Pancreas (tissue), 10 donors: ENCODE measurements at places on chromosomes 12 and 14.

- no peak for DNase-seq
Observed at GRCh38 chr12:130192642-130193345, 30.5 kb downstream of the FZD10 start.

DNA sequence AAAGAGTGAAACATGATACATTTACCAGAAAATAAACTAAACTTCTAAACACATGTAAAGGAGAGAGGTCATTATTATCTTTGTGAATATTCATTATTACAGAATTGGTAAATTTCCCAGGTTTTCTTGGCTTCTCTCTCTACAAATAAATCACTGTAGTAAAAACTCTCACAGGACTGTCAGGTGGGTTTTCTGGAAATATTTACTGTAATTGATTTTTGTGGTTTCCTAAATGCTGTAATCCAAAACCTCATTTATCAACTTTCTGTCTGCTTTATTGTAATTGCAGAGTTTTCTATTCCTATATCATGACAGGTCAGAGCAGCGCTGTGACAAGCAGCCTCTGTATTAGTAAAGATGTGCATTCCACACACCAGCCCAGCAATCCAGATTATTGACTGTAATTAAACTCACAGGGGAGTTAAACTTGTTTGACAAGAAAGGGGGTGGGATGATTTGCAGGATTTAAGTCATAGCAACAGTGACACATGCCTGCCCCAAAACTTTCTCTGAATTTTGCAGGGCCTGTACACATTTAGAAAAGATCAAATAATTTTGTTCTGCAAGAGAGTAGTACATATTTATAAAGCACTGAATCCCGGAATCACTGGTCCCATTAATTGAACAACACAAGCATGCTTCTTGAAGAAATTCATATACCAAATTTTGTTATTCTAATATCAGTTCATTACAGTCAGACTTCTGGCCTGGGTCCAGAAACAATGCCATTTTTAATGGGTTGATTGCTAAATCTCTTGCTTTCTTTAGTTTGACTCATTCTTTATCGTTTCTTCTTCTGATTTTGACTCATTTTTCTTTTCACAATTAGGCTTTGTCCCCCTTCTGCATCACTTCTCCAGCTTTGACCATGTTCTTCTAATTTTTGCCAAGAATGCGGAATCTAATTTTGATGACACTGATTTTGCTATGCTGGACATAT lies 42.2 kb downstream of the PTPRO start:
- no peak for DNase-seq

DNA sequence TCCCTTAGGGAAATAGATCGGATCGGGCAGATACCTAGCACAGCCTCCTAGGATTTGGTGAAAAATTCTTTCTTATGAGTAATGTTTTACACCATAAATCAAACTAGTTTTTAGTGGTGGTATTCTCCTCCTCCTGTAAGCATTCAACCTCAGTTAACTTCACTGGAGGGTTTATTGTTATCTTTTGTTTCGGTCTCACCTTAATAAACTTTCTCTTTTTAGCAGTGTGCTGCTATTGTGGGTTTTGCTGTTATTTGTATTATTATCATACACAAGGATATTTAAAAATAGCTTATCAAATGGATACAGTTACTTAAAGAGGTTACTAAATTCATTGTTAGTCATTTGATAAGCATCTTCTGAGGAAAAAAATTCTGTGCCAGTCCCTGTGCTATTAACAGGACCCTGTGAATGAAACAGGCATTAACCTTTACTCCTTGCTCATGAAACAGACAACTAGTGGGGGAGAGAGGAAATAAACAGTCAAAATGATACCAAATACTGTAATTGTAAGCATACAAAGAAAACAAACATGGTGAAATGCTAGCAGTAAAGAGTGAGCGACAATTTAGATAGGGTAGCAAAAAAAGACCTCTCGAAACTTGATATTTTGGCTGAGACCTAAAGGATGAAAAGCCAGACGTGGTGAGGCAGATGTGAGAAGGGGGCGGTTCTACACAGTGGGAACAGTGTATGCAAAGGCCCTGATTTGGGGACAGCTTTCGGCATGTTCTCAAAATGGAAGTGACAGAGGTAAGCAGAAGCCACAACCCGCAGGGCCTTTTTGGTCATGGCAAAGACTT lies 178.7 kb upstream of the SOX5 start:
- DNase-seq: no peak

DNA sequence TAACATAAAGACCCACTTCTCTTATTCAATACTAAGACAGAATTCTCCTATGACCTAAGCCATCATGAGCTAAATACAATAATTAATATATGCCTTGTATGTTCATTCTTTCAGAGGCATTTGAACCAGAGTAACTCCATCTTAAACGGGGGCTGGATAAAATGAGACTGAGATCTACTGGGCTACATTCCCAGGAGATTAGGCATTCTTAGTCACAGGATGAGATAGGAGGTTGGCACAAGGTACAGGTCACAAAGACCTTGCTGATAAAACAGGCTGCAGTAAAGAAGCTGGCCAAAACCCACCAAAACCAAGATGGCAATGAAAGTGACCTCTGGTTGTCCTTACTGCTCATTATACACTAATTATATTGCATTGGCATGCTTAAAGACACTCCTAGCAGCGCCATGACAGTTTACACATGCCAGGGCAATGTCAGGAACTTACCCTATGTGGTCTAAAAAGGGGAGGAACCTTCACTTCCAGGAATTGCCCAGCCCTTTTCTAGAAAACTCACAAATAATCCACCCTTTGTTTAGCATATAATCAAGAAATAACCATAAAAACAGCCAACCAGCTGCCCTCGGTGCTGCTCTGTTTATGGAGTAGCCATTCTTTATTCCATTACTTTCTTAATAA lies 260.7 kb downstream of the SSPN start:
- no peak for DNase-seq

- DNase-seq: no peak
Observed at GRCh38 chr12:42187799-42188198, 43.1 kb upstream of the GXYLT1 start.

DNA sequence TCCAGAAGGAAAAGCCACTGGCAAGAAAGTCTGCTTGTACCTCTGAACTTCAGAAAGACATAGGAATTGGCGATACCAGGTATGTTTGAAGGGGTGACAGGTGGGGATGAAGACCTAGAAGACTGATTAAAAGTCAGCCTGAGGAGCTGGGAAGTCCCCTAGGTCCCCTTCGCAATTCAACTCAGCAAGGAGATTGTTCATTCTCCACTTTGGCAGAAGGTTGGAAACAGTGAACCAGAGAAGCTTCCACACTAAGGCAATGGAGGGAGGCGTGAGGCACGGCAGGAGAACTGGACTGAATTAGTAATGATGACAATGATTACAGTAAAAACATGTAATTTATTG lies 240.3 kb upstream of the TMPO start:
- no peak for DNase-seq

GRCh38 chr14:80152166-80152565 lies 59.1 kb downstream of the DIO2 start:
- no peak for DNase-seq

- no peak for DNase-seq
Observed at GRCh38 chr14:95047754-95048153, 109.6 kb downstream of the DICER1 start.

DNA sequence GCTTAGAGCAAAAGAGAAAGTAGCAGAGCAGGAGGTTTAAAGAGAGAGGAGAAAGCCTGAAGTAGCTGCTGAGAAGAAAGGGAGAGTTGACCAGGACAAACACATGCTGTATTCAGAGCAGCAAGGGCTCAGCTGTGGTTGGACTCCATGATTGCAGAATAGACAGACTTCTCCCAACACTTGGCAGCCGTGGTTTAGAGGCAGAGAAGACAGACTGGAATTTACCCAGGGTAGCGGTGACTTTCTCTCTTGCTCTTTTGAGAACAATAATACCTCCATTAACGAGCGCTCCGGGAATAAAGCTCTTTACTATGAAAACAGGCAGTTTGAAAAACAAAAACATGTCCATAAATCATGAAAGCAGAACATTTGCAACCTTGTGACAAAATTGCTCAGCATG lies 21.4 kb upstream of the IGF1 start:
- DNase-seq: no peak

DNA sequence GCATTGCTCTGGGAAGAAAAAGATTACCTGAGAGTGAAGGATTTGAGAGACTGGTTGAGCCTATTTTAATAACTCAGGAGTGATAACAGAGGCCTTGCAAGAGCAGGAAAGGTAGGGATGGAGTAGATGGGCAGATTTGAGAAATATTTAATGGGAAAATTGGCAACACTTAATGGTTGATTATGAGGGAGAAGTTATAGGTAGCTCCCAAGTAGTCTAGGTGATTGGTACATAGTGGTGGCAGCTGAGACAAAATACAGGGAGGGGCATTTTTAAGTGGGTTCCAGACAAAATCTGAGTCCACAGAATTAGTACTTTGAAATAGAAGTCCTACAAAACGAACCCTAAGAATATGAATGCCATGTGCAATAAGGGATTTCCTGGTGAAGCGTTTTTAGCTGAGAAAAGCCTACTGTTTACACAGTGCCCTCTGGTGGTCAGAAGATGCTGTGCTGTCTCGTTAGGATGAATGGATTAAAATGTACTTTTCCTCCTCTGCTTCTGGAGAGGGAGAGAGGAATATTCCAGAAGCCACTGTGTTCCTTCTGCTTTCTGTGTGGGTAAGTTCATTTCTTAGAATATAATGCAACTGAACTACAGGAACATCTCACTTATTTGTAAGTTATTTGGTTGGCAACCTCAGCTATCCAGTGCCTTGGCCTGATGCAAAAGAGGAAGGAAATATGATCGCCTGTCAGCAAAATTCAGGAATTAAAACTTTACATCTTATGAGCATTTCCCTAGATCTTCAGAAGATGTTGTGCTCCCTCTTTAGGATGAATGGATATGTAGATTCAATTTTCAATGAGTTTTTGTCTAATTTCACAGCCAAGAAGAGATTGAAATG lies 6.5 kb downstream of the ZBTB1 start:
- no peak for DNase-seq

DNA sequence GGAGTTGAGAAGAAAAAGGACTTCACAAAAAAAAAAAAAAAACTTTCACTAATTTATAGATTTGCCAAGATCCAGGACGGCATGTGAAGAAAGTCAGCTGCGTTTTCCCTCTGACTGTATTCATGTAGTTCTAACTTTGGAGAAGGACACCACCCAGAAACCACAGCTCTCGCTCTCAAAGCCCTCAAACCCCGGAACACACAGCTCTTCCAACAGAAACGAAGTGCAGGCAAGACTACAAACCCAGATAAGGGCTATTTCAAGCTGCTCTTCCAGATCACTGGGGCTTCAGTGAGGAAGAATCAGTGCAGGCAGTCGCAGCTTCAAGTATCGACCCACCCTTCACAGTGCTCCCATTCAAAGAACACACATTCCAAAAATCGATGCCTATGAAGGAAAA lies 13.2 kb downstream of the KCNH5 start:
- DNase-seq: no peak

GRCh38 chr14:75132382-75133086 lies 5.7 kb upstream of the NEK9 start:
- DNase-seq: peak; percentile 68

- no peak for DNase-seq
Observed at GRCh38 chr14:80549141-80549540, 337.8 kb upstream of the DIO2 start.

DNA sequence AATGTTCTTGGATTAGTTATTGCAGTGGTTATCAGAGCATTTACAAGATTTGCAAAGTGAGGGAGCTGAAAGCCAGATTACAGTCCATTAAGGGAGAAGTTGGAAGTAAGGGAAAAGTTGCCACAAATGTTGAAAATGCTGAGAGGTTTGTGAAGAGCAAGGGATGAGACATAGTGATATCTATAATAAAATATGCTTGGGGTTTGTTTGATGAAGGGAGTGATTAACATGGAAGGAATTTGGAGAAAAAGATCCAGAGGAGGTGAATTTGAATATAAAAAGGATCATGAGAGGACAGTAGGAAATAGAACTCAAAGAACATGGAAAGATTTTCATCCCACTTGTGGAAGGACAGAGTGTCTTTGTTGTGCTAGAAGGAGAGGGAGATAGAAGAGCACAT lies 19.3 kb upstream of the CCER1 start:
- DNase-seq: no peak

- no peak for DNase-seq
Observed at GRCh38 chr12:69022674-69023073, 89.7 kb upstream of the CPM start.

GRCh38 chr14:32761381-32761968 lies 177.2 kb upstream of the NPAS3 start:
- DNase-seq: no peak

DNA sequence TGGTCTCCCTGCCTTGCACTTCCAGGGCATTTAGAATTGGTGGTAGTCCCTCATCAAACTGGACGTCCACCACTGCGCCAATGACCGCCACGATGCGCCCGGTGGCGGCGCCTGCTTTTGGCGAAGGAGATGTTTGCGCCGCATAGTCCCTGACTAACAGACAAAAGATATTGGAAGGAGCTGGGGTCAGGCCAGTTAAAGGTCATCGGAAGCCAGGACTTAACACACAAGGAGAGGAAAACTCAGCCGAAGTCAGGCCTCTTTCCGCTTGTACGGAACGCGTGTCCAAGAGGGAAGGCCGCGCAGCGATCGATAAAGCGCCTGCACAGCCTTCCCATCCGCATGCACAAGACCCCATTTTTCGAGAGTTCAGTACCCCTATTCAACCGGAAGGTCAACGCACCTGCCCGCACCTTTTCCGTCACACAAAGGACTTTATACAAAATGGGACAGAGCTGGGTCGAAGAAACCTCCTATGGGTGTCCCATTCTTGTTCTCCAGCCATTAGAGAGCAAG lies 525 bp downstream of the ATP5F1B start:
- no peak for DNase-seq

DNA sequence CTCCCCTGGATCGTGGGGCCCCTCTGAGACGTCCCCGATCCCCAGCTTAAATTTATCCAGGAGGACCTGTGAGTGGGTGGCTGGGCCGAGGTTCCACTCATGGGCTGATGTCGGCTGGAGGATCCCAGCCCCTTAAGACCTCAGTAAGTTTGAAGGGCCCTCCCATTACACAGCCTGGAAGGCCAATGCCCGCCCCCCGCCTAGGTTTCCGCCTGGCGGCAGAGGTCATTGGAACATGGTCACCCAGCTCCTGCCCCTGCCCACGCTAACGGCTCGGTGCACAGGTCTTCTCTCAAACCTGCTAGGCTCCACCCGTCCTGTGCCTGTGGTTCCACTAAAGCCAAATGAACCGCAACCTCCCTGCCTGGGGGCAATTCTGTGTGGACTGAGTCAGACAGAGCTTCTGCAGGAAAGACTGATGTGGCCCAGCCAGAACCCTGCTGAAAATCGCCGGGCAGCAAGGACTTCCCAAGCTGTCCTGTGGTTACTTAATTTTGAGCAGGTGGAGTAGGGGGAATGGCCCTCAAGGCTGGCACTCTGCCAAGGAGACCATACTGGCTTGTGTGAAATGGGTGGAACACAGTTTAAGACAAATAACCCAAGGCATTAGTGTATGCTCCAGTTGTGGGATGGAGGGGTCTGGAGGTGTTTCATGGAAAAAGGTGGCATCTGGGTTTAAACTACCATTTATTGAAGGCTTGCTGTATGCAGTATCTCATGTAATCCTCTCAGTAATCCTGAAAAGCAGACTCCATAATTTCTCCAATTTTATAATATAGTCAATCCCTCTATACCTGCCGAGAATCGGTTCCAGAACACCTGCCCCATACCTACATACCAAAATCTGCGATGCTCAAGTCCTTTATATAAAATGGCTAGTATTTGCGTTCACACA lies 903 bp upstream of the NT5DC3 start:
- peak; percentile 36 for DNase-seq
